ENCODE measurements at places on chromosomes 11 and 22. TPM values are rescaled to one million over a fixed set of nuclear protein-coding genes. Genes with fewer than 3 reads are reported as not detected.

The HEPHL1 gene
- not detected for polyA plus RNA-seq

DNA sequence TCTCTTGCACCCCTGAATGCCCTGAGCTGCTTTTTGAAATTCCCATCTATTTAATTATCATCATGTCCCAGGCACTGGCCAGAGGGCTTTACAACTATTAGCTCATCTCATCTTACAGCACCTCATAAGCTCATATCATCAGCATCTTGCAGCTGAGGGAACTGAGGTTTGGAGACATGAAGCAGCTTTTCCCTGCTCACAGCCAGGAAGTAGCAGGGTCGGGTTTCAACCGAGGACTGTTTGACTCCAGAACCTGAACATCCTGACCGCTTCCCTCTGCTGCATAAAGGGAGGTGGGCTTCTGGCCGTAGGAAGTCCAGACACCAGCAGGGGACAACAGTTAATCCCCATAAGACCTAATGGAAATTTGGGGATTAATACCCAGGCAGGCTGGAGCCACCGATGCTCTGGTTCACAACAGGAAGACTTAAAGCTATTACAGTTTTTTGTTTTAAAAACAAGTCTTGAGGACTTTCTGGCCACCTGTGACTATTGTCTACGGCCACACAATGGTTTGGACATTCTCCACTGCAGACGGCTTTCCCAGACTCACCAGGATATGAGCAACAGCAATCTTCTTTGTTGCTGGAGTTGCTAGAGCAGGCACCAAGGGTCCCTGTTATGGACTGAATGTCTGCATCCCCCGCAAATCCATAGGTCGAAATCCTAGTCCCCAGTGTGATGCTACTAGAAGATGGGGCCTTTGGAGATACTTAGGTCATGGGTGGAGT is 47.4 kb downstream of the CHST1 start:
- no peak for DNase-seq
- no peak overlapping the region for H3K27ac ChIP-seq
- H3K4me3 ChIP-seq: no peak overlapping the region
- H3K36me3 ChIP-seq: no peaks in the 10 kb centered on the region
- H3K27me3 ChIP-seq: 0 out of 2 replicates have a peak, but pooled peaks cover 4% of the 10 kb centered on the region

DNA sequence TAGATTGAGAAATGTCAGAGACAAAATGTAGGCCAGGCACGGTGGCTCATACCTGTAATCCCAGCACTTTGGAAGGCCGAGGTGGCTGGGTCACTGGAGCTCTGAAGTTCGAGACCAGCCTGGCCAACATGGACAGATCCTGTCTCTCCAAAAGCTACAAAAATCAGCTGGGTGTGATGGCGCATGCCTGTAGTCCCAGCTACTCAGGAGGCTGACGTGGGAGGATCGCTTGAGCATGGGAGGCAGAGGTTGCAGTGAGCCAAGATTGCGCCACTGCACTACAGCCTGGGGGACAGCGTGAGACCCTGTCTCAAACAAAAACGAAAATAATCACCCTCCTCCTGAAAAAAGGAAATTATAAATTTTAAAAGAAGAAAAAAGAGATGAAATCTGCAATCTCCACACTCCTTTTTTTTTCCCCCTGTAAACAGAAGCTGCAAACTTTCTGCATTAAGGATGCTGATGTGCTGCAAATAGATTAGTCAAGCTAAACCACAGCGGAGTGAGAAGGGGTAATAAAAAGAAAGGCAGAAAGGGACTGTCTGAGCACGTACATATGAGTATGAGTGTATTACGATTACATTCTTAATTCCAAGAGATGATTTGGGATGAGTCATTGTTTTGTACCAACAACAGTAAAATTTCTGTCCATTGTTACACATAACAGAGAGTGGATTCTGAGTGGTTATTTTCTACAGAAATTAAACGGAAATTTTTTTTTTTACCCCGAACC is 87.3 kb downstream of the SIK3 start:
- no peaks in the 10 kb centered on the region for H3K36me3 ChIP-seq
- H3K27ac ChIP-seq: peak overlapping the region; percentile 77
- H3K4me3 ChIP-seq: peak overlapping the region; percentile 22
- peaks cover 22% of the 10 kb centered on the region for H3K4me1 ChIP-seq
- DNase-seq: peak; percentile 96

DNA sequence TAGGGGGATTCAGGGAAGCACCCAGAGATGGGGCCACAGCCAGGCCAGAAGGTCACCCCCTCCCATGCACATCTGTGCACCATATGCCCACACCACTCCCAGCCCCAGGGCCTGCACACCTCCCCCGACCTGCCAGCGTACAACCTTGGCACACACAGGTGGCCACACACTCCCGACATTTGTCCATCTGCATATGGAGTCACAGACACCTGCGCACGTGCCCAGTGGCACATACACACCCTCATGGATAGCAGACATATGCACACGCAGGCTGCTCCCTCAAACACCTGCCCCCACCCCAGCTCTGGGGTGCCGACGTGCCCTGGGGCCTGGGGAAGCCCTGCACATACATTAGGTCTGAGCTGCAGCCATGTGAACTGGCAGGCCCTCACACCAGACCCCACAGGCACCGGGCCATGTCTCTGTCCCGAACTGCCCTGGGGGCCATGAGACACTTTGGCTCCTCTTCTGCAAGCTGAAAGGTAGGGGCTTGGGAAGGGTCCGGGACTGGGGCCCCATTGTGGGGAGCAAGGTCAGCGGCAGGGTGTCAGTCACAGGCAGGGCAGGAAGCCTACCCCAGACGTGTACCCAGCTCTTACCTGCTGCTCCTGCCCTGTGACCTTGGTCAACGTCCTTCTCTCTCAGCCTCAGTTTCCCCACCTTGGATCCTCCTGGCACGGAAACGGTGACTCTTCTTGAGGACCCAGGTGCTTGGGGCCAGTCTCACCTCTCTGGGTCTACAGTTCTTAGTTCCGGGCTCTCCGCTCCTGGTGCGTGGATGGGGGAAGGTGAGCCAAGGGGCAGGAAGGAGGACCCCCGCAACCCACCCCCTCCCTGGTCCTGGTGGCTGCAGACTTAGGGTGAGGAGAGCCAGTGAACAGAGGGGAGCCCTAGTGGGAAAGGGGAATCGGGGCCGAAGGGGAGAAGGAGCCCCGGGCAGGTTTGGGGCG is 579 bp upstream of the CABP7 start:
- no peak overlapping the region for H3K27ac ChIP-seq
- no peaks in the 10 kb centered on the region for H3K36me3 ChIP-seq
- peaks cover 25% of the 10 kb centered on the region for H3K27me3 ChIP-seq
- no peak for DNase-seq

The ISX gene
- polyA plus RNA-seq: not detected
